ENCODE measurements at places on chromosomes 3 and 15.

- no peak for DNase-seq
Observed at GRCh38 chr3:178676942-178677790, 140.9 kb downstream of the KCNMB2 start.

- no peak for DNase-seq
Observed at GRCh38 chr3:133410191-133410892, 10.5 kb downstream of the BFSP2 start.

DNA sequence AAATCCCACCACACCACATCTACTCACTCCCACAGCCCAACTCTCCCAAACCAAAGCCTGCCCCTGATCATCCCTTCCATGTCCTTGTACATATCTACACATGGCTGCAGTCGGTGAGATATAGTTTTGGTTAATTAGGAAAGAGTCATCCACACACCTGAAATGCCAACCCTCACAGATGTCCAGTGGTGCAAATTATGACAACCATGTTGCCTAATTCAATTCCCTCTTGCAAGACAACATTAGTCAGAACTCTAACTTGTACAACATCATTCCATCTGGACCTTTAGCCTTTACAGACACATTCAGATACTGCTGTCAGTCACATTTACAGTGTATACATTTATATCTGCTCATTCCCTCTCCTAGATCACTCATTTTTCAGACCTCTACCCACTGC, 41.2 kb downstream of the TUBGCP4 start:
- DNase-seq = no peak

DNA sequence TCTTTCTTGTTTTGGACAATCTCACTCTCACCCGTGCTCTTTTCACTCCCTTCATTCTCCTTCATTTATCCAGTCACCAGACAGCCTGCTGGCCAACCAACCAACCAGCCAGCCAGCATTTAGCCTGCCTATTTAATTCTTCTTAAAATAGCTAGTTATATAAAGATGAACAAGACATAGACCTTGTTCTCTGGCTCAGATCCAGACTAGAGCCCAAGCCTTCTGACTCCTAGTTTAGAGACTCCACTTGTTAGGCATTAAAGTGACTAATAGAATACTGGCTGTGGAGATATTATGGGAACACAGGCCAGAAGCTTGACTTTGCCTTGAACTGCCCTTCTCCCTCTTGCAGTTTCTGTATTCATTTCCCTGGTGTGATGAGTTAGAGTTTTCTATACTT, 215.3 kb upstream of the THRB start:
- DNase-seq = no peak

DNA sequence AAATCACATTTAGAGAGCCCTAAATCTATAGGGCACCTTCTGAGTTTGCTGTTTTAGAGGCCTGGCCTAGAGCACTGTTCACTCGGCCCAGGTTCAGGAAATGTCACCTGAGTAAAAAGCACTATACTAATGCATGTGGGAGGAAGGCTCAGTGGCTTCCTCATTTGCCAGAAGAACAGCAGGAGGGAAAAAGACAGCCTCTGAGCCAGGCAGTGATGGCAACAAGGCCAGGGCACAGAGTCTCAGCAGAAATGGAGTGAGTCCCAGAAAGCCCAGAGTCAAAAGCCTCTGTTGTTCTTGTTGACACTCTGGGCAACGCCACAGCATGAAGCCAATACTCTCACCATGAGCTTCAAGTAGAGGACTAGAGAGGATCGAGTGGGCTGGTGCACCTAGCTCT, 25.9 kb downstream of the LTF start:
- no peak for DNase-seq

DNA sequence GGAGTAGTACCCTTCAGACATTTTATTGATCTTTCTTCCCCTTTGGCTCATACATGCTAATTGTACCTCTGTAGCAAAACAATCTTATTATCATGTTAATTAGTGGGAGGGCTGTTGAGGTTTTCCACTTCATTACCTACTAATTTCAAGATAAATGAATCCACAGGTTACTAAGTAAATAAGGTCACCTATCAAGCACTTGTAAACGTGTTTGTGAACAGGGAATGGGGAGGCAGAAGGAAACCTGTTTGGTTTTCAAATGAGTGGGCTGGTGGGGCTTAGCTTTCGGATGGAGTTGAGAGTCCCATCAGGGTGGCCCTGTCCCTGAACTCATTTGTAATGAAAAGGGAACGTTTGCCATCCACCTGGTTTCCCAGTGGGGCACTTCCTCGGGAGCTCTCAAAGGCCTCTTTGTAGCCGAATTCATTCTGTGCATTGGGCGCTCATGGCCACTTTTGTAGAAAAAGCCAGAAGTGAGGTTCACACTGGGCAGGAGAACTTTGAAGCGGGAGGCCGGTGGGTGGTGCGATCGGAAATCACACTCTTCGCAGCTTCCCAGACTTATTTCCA, 419.8 kb upstream of the NR2F2 start:
- DNase-seq = no peak

DNA sequence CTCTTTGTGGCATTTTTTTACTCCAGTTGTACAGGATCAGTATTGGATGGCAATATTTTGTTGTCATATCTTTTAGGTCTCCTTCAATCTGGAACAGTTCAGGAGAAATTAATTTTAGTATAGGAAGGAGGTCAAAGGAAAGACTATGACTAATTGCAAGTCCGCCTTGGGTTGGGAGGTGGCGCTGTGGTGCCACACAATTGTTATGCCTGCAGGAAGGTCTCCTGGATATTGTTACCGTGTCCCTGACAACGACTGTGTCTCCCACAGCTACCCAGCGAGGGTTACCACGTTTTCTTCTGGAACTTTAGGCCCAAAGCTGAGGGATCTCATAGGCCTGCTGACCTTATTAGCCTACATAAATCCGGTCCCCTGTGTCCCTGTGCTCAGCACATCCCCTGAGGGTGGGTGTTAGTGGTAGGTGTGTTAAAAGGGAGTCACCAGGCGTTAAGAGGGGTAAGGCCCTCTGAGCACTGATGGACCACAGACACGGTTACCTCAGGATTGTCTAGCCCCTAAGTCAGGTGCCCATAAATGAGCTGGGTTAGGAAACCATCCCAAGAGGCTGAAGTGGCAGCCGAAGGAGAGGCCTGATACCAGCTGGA, 31.5 kb downstream of the KCNAB1 start:
- peak; percentile 76 for DNase-seq

- no peak for DNase-seq
Observed at GRCh38 chr3:48595526-48596121, 495 bp upstream of the COL7A1 start.

DNA sequence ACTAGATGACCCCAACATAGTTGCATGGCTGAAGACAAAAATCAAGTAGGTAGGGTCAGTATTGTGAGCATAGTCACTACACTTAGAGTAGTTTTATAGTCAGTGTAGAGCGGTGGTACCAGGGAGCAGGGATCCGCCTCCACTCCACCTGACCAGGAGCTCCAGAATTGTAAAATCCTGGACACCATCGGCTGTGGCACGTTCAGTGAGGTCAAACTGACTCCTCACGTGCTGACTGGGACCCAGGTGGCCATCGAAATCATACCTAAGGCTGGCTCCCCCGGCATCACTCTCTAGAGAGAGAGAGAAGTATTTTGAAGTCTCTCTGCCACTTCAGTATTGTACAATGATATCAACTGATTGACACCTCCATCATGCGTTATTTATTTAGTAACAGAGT, 59.7 kb upstream of the TAMM41 start:
- DNase-seq = no peak

GRCh38 chr15:32946210-32946609, 228.4 kb downstream of the GREM1 start:
- DNase-seq = no peak

DNA sequence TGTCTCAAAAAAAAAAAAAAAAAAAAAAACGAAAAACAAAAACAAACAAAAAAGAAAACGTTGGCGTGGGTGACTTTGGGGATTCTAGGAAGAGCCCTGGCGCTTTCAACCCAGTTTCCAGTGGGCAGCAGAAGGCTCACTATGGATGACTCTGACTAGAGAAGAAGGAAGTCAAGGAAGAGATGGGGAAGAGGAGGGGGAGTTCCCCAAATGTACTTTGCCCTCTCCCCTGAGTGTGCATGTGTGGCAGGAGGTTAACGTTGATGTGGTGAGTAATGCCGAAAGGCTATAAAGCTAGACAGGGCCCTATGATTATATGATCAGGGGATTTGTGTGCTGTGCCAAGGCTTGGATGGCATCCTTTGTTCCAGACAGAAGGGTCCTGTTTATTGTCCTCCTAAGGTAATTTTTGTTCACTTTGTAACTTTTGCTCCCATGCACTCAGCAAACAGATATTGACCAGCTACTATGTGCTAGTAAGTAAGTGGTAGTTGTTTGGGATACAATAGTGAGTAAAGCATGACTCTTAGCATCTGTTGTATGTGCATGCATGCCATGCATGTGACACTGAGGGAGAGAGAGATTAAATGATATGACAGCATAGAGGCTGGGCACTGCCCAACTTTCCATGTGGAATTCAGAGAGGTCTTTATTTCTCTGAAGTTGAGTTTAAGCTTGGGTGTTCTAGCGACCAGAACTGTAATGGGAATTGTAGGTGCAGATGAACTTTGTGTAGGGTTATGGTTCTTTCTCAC, 750 bp upstream of the HHLA2 start:
- DNase-seq = no peak

GRCh38 chr3:68090571-68090970, 436.2 kb upstream of the SUCLG2 start:
- DNase-seq = no peak

DNA sequence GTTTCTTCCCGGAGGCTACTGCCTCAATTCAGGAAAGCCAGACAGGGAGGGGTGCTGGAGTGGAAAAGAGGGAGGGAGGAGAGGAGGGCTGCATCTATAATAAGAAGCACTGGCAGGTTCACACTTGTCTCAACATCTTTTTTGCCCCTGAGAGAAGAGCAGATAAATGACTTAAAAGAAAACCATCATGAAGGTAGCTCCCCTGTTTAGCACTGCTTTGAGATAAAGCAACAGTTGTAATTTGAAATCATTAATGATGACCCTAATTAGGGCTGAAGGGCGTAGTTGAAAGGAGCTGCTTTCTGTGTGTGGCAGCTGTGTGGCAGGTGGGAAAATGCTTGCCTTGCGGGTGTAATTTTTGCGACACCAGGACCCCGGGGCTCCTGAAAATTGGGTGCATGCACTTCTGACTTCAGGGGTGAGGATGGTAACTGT, 222.8 kb upstream of the IL12A start:
- DNase-seq = peak; percentile 58

GRCh38 chr15:48112242-48112641, 8.5 kb upstream of the SLC24A5 start:
- DNase-seq = peak; percentile 14

DNA sequence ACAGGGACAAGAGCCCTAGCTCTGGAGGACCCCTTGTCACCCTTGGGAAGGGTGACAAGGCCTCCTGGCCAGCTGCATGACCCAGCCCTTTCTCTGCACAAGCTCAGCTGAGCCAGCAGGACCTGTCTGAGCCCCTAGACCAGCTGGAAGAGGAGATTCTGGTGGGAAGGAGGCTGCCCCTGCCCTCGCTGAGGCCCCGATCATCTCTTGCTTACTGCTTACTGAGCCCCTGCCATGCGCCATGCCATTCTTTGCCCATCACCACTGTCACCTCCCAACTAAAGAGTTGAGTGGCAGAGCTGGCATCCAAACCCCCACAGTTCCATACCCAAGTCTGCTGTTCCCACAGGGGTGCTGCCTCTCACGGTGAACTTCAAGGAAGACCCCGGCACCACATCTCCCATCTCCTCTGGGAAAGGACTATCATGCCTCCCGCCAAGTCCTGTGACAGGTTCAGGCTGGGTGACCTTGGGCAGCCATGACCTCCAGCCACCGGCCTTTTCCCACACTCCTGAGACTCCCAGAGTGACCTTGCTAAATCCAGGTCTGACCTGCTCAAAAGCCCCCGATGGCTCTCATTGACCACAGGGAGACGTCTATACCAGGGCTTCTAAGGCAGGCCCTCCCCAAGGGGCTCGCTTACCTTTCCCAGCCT, 34.0 kb downstream of the ACSBG1 start:
- DNase-seq = no peak

All from HEK293T (cell line).